Liver (tissue), 10 donors: ENCODE measurements at places on chromosomes 11 and 22. TPM values are rescaled to one million over a fixed set of nuclear protein-coding genes. Genes with fewer than 3 reads are reported as not detected.

The SCYL1 gene
- 33.7 TPM for total RNA-seq

The YPEL1 gene
- 0.98 TPM for total RNA-seq

The CARNS1 gene
- total RNA-seq: 0.08 TPM

The SLC6A5 gene
- total RNA-seq: not detected

The RAB3IL1 gene
- total RNA-seq: 41.6 TPM

The CRYBB3 gene
- total RNA-seq: not detected

The CCDC73 gene
- total RNA-seq: 0.23 TPM

The GNG3 gene
- total RNA-seq: not detected

The PHF5A gene
- 31.7 TPM for total RNA-seq

The BAIAP2L2 gene
- total RNA-seq: not detected

The ASPHD2 gene
- 0.17 TPM for total RNA-seq

The TEX12 gene
- total RNA-seq: 0.42 TPM

The LMO2 gene
- 81.9 TPM for total RNA-seq

The SIK2 gene
- total RNA-seq: 15.0 TPM

The MCAM gene
- total RNA-seq: 49.6 TPM

The YPEL4 gene
- 19.9 TPM for total RNA-seq

The DCHS1 gene
- total RNA-seq: 8.6 TPM

The PATE2 gene
- not detected for total RNA-seq

The DEFB108B gene
- not detected for total RNA-seq

The GRIK4 gene
- 0.05 TPM for total RNA-seq

The PANX2 gene
- total RNA-seq: 0.56 TPM

The CACNA1I gene
- total RNA-seq: under 0.01 TPM

The ZNF214 gene
- total RNA-seq: 2.3 TPM

The KRTAP5-1 gene
- total RNA-seq: not detected
